ENCODE measurements at places on chromosomes 7 and 10.

DNA sequence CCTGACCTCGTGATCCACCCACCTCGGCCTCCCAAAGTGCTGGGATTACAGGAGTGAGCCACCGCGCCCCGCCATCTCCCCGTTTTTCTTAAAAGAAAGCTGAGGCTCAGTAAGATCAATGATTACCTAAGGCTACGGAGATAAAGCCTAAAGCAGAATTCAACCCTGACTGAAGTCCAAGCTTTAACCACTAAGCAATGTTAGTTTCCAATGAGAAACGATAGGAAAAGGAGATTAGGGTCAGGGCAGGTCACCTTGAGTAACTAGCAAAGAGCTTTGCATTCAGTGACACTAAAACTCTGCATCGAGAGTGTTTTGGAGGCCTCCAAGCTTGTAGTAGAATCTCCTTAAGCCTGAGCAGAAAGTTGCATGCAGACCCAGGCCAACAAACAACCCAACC lies 17.6 kb upstream of the PRXL2A start:
- DNase-seq = no peak

- no peak for DNase-seq
These were observed 38.3 kb upstream of the SRGN start for GRCh38 chr10:69049566-69049961.

GRCh38 chr10:8060010-8060703 lies 5.7 kb downstream of the GATA3 start:
- DNase-seq = no peak

DNA sequence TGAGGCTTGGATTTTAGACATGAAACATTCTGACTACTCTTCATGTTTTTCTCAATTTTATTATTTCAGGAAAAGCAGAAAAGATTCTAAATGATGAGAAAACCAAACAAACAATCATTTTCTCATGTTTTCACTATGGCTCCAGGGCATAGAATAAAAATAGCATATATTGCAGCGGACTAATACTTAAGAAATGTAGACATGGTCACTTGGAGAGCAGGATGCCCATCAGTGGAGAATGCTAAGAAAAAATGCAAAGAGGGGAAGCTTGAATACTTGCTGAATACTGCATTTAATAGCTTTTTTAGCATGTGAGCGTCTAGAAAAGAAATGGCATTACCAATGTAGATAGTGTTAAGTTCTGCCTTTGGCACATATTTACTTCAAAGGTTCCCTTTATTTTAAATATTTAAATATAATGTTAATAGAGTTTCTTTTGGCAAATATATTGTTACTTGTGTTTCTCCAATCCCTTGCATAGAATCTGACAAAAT lies 107.9 kb downstream of the PPP1R17 start:
- no peak for DNase-seq

DNA sequence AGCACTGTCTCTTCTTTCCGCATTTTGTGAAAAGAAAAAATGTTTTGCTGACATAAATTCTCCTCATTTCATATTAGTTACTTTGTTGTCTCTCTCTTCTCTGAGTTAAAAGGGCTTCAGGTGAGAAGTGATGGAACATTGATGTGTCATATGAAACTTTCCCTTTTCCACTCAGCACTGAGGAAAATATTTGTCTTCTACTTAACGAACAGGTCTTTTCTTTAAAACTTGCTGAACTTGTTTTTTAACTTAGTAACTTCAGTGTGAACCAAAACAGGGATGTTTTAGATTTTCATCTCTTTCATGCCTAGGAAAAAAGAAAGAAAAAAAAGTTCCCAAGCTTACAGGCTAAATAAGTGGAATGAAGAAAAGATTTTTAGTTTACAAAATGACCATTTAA lies 19.0 kb upstream of the TSPAN12 start:
- DNase-seq = no peak

- no peak for DNase-seq
These were observed 2.7 kb upstream of the CHUK start for GRCh38 chr10:100232101-100232500.

All from kidney epithelial cell (primary cell).